NCI-H1694 treated with DMSO at 0.1 percent for 48 hours (cell line): ENCODE measurements at places on chromosomes 3 and 15.

GRCh38 chr3:33145221-33145900 is 31.5 kb downstream of the CRTAP start:
- no peak for DNase-seq

GRCh38 chr3:187870360-187871203 is 125.3 kb upstream of the BCL6 start:
- no peak for DNase-seq

DNA sequence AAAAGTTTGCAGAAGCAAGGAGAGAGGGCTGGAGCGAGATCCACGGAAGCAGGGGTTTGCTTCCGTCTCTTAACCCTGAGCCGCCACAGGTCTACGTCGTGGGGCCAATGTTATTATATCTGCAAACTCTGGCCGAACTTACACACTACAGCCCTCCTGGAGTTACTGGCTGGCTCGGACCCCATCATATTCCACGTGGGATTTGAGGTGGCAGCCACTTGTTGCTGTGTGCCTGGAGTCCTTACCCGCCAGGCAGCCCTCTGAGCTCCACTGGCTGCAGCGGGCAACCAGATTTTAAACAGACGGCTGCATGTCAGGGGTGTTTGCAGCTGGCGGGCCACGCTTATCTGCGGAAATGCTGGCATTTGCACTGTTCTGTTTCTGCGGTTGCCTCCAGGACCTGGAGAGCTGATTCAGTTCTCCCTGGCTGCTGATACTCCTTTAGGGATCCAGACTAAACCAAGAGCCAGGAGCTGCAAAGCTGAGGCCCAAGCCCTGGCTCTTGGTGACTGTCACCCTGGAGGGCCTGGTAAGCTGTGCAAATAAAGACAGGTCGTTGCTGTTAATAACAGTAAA is 34.7 kb downstream of the TM2D3 start:
- DNase-seq = no peak

DNA sequence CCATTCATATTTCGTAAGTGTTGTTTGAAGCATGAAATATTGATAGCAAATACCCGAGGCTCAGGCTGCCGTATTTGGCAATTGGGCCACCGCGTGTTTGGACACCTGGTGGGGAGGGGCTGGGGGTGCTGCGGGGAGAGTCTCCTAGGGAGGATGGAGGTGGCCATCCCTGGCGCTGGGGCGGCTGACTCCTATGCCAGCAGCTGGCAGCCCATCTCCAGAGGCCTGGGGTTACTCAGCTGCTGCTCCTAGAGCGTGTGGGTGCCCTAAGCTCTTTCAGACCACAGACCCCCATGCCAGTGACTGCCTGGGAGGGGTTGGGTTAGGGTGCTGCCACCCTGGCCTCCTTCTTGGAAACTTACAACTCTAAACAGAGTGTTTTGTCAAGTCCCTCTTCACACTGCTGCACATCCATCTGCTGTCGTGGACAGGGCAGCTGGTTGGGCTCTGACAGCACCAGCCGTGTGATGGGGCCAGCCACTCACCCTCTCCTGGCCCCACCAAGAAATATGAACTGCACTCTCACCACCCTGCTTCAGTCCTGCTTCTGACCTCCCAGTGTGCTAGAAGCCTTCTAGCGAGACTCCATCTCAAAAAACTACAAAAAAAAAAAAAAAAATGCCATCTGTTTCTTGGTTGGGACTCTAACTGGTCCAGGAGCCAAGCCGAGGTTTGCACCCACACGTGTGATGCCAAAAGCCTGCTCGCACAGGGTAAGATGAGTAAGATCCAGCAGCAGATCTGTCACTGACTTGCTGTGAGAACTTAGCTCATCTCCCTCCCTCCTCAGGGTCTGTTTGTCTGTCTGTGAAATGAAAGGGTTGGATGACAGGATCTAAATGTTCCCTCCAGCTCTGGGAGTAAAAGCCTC is 156.2 kb downstream of the MEGF11 start:
- peak; percentile 65 for DNase-seq

- no peak for DNase-seq
Measured at GRCh38 chr3:27903446-27903845, 181.3 kb upstream of the EOMES start.

GRCh38 chr3:188520466-188520865 is 366.5 kb downstream of the LPP start:
- no peak for DNase-seq

DNA sequence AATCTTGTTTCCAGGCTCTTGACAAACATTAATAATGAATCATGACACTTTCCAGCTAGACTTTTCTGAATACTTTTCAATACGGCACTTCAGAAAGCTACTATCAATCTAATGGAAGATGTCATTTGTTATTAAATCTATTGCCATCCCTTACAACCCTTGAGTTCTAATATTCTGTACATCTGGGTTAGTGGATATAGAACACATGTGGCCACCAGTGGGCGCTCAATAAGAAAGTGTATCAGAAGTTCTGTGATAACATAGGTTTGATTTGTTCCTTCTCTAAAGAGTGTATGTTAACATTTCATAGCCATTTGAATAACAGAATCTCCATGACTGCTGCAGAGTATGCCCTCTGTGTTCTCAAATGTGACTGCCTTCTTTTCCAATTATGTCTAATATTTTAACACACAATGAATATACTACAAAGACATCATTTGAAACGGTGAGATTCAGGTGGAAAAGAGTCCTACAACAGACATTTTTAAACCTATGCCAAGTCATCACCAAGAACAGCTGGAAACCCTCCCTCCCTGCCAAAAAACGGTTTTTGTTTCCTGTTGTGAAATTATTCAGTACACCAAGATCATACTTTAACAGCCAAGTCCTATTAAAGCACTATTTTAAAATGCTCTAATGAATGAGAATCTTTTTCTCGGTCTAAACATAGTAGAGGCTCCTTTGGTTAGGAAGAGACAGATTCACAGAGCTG is 22.2 kb downstream of the ALDH1A2 start:
- DNase-seq = peak; percentile 6

GRCh38 chr3:22098021-22098420 is 347.0 kb upstream of the ZNF385D start:
- DNase-seq = no peak

DNA sequence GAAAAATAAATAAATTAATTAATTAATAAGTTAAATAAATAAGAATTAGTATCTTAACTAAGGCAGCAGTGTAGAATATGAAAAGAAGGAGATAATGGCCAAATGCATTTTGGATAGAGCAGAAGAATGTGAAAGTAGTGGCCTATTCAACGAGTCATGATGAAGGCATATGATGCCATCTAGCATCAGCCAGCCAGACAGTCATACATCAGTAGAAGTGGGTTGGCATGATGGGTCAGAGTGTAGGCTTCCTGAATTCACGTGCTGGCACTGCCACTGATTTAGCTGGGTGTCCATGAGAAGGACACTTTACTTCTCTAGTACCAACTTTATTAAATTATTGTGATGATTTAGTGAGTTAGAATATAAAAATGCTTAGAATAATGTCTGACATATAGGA is 256.1 kb upstream of the ARPP21 start:
- peak; percentile 34 for DNase-seq

DNA sequence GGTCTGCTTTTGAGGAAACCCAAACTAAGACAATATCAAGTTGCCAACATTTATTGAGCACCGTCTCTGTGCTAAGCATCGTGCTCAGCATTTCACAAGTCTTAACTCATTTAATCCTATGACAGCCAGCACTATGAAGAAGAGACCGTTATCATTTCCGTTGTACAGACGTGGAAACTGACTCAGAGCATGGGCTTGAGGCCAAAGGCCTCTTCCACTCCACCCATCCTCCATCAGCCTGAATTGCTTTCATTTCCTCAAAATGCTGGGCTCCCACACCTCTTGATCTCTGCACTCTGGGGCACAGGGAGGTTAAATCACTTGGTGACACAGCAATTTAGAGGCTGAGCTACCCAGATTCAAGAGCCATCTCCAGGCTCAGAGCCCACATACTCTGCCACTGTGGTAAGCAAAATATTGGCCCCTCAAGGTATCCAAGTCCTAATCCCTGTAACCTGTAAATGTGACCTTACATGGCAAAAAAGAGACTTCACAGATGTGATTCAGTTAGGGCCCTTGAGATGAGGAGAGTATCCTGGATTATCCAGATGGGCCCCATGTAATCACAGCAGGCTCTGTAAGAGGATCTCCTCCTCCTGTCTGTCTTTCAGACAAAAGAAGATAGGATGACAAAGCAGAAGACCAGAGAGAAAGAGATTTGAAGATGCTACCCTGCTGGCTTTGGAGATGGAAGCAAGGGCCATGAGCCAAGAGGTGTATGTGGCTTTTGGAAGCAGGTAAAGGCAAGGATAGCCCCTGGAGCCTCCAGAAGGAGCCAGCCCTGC is 24.3 kb upstream of the FLNB start:
- DNase-seq = peak; percentile 2

GRCh38 chr15:81373775-81374395 is at the start of gene TMC3:
TMC3 (minus strand) TSS chr15:81374213; CDS start chr15:81374077, 136 bp downstream.
- DNase-seq = no peak

GRCh38 chr3:184423561-184423960 is 43.7 kb downstream of the CHRD start:
- no peak for DNase-seq

DNA sequence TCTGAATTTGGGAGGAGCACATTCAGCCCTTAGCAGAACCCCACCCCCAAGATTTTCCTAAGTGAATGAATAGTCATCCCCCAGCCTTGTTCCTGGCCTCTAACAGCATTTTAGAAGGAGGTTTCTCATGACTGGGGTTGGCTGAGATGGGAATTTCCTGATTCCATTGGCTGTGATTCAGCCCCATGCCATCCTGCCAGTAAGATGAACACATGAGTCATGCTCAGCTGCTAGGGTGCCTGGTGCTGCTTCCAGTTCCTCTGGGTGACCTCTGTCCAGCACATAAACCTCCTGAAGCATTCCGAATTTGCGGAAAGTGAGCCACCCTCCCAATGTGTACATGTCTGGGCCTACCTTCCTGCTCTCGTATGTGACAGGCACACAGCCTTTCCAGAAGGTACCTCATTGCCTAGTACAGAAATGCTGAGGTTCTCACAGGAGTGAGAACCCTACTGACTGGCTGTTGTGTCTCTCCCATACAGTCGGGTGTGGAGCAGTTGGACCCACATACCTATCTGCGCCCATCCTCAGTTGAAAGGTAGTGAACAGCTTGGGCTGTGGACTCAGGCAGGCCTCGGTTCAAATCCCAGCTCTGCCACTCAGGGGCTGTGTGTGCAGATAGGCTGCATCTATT is 91.7 kb downstream of the APBA2 start:
- DNase-seq = no peak

DNA sequence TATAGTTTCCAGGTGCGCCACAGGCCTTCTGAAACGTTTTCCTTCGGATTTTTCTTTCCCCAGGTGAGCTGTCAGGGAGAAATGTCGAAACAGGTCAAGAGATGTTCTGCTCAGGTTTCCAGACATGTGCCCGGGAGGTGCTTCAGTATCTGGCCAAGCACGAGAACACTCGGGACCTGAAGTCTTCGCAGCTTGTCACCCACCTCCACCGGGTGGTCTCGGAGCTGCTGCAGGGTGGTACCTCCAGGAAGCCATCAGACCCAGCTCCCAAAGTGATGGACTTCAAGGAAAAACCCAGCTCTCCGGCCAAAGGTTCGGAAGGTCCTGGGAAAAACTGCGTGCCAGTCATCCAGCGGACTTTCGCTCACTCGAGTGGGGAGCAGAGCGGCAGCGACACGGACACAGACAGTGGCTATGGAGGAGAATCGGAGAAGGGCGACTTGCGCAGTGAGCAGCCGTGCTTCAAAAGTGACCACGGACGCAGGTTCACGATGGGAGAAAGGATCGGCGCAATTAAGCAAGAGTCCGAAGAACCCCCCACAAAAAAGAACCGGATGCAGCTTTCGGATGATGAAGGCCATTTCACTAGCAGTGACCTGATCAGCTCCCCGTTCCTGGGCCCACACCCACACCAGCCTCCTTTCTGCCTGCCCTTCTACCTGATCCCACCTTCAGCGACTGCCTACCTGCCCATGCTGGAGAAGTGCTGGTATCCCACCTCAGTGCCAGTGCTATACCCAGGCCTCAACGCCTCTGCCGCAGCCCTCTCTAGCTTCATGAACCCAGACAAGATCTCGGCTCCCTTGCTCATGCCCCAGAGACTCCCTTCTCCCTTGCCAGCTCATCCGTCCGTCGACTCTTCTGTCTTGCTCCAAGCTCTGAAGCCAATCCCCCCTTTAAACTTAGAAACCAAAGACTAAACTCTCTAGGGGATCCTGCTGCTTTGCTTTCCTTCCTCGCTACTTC is 3.8 kb downstream of the BHLHE40 start:
- DNase-seq = no peak

- no peak for DNase-seq
Measured at GRCh38 chr15:74025436-74025835, 30.9 kb downstream of the PML start.

- DNase-seq = no peak
Measured at GRCh38 chr3:113166357-113166718, 45.0 kb upstream of the BOC start.

DNA sequence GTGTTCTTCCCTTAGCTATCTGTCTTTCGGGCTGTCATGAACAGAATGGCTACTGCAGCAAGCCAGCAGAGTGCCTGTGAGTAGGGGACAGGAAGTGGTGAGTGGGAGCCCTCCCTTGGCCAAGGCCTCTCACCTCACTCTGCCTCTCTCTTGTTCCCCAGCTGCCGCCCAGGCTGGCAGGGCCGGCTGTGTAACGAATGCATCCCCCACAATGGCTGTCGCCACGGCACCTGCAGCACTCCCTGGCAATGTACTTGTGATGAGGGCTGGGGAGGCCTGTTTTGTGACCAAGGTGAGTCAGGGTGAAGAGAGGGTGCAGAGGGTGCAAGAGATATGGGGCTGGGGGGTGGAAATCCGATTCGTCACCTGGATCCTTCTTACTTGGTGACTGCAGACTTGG is 3.0 kb downstream of the DLL4 start:
- no peak for DNase-seq

DNA sequence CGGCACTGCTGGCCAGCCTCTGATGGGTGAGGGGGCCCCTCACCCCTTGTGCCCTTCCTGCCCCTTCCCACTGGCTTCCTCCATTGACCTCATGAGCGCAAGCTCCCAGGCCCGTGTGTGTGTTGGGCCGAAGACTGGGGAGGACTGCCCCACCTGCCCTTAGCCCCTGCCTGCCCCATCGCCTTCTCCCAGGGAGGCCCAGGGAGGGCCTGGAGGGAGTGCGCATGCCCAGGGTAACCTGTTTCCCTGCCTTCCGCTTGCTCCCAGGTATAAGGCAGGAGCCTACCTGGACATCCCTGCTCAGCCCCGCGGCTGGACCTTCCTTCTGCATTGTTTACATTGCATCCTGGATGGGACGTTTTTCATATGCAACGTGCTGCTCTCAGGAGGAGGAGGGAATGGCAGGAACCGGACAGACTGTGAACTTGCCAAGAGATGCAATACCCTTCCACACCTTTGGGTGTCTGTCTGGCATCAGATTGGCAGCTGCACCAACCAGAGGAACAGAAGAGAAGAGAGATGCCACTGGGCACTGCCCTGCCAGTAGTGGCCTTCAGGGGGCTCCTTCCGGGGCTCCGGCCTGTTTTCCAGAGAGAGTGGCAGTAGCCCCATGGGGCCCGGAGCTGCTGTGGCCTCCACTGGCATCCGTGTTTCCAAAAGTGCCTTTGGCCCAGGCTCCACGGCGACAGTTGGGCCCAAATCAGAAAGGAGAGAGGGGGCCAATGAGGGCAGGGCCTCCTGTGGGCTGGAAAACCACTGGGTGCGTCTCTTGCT is 8.8 kb downstream of the DLL4 start:
- peak; percentile 13 for DNase-seq
